ENCODE measurements at places on chromosomes 7 and 10.

DNA sequence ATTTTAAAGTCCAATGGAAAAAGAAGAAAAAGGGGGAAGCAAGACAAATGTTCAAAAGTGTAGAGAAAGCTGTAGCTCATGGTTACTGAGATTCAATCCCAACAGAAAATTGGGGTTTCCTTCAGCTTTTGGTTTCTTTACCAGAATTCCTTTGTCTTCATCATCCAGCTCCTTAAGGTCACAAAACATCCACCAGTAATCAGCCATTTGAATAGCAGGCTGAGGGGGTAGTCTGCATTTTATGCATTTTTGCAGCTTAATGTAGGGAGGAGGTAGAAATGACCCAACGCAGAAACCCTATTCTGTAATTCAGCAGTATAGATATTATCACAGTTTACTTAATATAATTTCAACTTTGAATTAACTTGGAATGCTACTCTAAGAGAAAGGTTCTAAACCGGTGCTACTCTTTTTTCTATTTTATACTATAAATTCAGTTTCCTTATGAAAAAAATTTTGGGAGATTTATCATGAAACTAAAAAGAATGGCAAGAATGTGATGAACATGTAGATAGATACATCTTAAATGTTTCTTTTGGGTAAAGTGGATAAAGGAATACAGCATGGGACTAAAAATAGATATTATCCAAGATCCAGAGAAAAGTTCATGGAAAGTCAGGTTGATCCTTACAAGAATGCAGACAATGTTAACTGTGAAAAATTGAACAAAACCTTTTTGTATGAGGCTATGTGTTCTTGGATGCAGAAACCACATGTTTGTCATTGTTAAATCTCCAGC lies 596.9 kb downstream of the PHTF2 start:
- DNase-seq = no peak

DNA sequence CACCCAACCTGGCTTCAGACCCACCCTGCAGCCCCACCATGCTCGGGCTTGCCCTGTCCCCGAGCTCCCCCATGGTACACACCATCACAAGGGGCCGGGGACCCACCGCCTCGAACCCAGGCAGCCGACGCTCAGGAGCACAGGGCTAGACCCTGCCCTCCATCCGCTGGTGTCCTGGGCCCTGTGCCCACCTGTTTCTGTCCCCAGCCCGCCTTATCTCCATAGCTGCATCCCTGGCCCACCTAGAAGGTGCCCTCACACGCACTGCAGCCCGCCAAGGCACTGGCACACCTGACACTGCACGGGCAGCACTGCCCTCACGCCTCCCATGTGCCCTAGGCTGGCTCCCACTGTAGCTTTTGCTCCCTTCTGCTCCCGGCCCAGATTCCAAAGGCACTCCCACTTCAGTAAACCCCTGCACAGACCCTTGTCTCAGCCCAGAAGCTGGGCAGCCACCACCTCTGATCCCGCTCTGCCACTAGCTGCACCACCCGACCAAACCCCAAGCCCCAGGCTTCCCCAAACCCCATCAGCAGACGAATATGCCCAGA lies 17.1 kb downstream of the YKT6 start:
- peak; percentile 66 for DNase-seq

- DNase-seq = no peak
These were observed 762.8 kb downstream of the GATA3 start for GRCh38 chr10:8817299-8817698.

GRCh38 chr10:93859049-93859655 lies 34.6 kb upstream of the SLC35G1 start:
- no peak for DNase-seq

DNA sequence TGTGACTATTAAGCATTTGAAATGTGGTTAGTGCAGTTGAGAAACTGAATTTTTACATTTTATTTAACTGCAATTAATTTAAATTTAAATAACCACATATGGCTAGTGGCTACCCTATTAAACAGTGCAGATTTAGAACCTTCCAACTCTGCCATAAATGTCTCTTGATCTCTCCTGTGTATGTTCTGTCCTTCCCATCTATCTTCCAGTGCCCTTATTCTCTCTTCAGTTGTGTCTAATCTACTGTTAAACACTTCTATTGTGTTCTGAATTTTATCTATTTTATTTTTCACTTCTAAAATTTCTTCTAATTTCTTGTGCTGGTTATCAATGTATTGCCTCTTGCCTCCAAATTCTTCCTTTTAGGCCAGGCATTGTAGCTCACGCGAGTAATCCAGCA lies 105.0 kb downstream of the CUL2 start:
- DNase-seq = no peak

DNA sequence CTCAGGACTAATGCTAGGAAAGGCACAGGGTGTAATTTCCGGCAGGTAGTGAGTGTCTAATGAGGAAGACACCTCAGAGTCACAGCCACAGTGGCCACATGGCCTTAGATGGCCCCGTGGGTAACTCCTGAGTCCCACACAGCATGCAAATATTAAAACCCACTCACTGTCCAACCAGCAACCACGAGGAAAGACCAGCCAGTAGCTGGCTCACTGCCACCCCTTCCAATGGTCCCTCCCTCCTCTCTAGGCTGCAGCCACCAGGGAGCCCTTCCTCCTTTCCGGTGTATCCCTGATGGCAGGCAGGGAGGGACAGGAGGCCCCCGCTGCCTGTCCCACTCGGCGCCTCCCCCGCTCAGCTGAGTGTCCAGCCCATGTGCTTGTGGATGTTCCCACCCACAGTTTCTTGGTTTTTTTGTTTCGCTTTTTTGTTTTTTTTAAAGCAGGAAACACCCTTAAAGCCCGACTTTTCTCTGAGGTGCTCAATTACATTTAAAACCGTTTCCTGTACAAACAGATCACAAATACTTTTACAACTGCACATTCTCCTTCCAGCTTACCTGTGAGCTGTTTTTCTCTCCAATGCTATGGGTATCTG lies 9.2 kb downstream of the BNIP3 start:
- peak; percentile 80 for DNase-seq

GRCh38 chr10:103983367-103983911 lies 16.5 kb downstream of the SLK start:
- no peak for DNase-seq

DNA sequence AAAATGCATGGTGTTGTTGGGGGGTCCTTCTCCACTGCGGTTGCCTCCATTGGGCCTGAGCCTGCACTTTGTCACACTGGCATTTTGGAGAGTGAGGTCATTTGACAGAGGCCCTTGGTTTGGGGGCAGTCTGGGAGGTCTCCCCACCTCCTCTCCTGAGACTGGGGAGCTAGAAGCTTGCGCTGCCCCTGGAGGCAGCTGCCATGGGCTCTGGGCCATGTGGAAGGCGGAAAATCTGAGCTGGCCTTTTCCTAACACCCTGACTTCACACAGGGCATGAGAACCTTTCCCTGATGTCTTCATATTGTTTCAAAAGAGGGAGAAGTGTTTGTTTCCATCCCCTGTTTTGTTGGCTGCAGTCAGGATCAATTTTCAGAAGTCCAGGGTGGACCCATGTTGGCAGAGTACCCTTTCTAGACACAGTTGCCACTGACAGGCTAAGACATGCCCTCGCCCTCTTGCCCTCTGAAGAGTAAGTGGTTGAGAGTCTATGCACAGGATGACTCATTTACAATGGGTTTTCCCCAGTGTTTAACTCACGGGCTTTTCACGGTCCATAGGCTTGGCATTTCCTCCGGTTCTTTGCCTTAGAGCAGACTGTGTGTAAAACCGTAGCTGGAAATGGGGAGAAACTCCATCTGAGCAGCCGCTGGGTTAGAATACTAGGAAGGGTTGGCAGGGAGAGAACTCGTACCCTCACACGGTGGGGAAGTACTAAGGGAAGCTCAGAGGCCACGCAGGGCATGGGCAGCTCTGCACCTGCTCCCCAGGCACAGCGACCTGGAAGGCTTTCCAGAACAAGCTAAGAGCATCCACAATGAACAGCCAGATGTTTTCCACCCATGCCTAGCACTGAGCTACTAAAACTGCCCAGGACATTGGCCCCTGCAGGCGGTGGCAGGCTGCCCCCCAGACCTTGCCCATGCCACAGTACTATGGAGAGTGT lies 655.0 kb downstream of the SDK1 start:
- DNase-seq = no peak

- DNase-seq = no peak
These were observed 23.5 kb upstream of the FAM180A start for GRCh38 chr7:135771961-135772638.
